ENCODE measurements at places on chromosomes 5 and 9.
A peak's percentile ranks its signal among the peaks of the same experiment; 100 is the strongest.

DNA sequence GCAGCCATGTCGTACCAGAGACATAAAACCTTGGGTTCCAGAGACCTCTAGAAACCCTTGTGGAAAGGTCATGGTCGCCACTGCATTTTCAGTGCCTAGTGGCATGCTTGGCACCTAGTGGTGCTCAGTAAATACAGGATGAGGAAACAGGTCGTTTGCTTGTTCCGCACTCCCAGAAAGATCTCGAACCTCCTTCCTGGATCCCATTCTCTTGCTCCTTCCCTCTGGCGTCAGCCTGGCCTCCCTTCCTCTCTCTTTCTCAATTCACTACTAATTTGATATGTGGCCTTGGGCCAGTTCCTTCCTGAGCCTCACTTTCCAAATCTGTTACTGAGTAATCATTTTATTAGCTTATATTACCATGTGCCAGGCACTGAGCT lies 4.4 kb downstream of the NDST1 start:
- no peak for DNase-seq

GRCh38 chr5:163997965-163998364 lies 492.5 kb downstream of the MAT2B start:
- DNase-seq, result no peak

DNA sequence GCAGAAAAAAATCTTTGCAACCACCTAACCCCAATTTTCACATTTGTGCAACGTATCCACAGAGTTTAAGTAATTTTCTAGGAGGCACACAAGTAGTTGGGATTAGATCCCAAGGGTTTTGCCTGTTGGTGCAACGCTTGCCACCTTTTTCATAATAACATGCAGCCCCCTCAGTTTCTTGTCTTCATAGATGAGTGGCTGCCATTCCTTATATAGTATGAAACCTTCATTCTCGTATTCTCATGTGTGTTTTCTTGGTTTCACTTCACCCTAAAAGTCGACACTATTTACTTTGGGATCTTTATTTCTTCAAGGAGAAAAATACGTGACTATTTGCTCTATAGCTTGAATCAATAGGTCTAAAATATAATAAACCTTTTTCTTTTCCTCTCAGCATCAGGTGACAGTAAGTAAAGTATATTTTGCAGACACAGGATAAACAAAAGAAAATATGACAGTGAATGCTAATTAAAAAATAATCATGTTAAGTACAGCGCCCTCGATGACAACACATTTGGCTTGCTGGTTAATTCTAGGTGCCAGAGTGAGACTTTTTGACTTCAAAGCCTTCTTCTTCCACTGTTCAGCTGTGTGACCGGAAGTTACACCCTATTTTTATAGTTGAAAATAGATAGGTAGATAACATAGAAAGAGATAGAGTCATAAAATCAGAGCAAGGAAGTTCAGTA lies 342.8 kb upstream of the CCNG1 start:
- no peak for DNase-seq

GRCh38 chr9:128208386-128208785 lies 5.2 kb downstream of the DNM1 start:
- DNase-seq, result no peak

- DNase-seq, result no peak
Measured at GRCh38 chr5:17261075-17261474, 43.6 kb downstream of the BASP1 start.

DNA sequence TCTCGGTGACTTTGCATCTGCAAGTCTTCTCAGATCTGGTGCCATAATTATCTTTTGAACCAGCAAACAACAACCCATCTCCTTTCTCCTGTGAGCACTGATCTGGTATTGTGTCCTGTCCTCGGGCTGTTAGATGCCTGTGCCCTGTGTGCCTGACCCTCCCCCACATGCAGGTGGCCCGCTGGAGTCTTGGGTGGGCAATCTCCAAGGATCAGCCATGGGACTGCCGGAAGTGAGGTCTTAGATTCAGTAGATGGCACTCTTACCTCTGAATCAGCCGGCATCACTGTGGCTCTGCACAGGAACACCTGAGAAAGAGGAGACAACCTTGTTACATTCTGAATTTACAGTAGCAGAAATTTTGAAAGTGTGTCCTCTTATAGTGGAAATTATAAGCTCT lies 172.4 kb downstream of the IRX2 start:
- DNase-seq, result no peak

- no peak for DNase-seq
Measured at GRCh38 chr5:96293966-96294883, 138.8 kb downstream of the PCSK1 start.

DNA sequence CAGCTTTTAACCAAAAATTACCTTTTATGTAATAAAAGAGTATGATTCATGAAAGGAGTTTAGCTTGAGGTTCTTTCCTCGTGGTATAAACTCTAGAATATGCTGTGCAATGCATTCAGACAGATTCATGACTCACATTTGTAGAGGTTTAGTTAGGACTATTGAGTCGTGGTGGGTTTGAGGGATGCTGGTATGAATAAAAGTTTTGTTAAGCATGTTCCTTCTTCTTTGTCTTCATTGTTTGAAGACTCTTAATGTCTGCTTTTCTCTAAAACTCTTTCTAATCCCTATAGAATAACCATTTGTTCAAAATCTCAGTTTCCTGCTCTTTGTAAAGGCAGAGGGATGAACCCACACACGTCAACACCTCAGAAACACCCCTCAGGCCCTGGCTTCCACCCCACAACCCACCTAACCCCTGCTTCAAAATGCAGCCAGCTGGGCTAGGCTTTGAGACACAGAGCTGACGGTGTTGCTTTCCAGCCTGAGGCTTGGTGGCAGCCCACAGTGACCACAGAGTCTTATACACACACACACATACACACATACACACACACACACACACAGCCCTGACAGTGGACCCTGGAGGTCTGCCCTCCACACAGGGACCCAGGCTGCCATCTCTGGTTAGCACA lies 69.0 kb upstream of the IRX1 start:
- DNase-seq, result no peak

- no peak for DNase-seq
Measured at GRCh38 chr9:17519761-17520160, 59.1 kb upstream of the SH3GL2 start.

DNA sequence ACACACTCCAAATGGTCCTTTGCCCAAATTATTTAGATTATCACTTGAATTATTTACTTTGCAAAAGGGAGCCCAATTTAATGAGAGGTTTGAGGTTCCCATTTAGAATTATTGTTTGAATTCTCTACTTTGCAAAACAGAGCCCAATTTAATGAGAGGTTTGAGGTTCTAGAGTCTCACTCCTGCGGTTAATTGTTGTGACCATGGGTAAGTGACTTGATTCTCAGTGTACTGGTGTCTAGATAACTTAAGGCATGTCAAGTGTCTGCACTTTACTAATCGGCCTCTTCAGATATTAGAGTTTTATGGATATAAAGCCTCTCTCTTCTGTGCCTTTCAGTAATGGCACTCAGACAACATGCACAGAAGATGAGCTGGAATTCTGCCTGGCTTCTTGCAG lies 67.5 kb downstream of the YIPF5 start:
- DNase-seq, result no peak

GRCh38 chr5:125316391-125316790 lies 570.0 kb upstream of the ZNF608 start:
- DNase-seq, result no peak

- DNase-seq, result no peak
Measured at GRCh38 chr9:5178126-5178805, 7.2 kb downstream of the INSL6 start.

GRCh38 chr9:20044686-20045085 lies 255.8 kb upstream of the SLC24A2 start:
- peak; percentile 55 for DNase-seq

DNA sequence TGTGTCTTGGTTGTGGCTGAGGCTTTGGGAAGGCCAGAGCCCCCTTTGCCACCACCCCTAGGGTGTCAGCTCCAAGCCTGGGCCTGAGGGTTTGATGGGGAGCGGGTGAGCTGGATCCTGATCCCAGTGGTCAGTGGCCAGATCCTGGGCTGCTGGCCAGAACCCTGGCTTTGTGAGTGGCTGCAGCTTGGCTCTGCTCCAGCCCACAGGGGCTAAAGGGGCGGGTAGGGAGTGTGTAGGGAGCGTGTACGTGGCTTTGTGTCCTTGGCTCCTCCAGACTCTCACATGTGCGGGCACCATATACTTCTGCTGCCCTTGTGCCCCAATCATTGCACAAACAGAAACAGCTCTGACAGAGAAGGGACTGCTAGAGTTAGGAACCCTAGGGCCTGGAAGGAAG lies 1.2 kb upstream of the IL11RA start:
- DNase-seq, result no peak

- DNase-seq, result peak; percentile 70
Measured at GRCh38 chr9:112777914-112778313, 27.4 kb downstream of the SNX30 start.

DNA sequence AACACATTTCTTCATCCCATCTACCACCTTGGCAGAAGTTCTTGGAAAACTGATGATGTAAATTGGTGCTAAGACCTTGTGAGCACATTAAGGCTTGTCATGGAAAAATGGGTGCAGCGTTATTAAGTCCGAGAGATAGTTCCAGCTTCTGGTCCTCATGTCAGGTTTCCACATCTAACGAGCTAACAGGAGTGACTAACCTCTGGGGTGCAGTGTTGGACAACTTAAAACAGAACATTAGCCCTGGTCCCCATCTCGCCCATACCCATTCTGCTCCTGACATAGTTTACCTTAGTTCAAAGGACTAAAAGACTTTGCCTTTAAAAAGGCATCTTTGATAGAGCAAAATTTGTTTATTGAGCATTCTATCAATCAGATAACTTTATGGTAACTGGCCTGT lies 128.0 kb downstream of the SLC1A3 start:
- DNase-seq, result no peak

DNA sequence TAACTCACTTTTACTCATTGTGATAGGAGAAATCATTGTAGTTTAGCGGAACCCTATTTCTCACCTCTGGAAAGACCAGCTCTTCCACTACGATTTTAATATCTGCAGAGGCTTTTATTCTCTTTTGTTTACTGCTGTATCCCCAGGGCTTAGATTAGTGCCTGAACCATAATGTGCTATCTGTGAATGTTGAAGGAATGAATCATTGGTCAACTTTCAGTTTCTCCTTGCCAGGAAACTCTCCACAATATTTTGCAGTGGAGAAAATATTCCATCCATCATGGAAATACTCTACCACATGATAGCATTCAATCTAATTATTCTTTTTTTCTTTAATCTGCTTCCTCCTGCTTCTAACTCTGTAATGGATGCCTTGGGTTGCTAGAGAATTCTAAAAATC lies 263.5 kb upstream of the PTPRD start:
- DNase-seq, result no peak

GRCh38 chr5:7876867-7877266 lies 7.9 kb downstream of the MTRR start:
- peak; percentile 47 for DNase-seq

DNA sequence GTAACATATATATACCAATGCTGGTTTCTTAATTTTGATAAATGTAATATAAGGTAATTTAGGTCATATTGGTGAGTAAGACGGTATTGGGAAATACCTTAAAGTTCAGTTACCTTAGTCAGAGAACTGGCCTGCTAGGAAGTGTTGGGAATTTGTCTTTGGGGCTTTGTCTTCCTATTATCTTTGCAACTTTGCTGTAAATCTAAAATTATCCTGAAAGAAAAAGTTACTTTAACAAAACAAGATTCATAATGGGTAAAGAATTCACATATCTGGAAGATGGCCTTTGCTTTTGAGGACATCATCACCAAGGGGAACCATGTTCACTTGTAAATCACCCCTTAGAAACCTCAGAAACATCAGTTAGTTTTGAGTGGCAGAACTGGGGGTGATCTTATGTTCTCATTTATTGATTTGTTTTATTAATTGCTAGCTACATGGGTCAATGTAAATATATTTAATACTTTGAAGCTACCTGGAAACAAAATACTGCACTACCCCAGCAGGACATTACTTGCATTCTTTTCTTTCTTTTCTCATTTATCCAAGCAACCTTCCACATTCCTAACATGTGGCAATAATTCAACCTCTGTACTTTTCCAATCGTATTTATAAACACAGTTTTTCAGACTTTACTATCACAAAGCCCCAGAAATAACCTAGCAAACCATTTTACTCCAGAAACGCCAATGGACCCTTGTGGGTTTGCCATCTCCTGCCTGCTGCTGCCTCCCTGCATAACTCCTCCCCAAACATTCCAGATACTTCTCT lies 41.4 kb downstream of the GLIS3 start:
- peak; percentile 27 for DNase-seq

DNA sequence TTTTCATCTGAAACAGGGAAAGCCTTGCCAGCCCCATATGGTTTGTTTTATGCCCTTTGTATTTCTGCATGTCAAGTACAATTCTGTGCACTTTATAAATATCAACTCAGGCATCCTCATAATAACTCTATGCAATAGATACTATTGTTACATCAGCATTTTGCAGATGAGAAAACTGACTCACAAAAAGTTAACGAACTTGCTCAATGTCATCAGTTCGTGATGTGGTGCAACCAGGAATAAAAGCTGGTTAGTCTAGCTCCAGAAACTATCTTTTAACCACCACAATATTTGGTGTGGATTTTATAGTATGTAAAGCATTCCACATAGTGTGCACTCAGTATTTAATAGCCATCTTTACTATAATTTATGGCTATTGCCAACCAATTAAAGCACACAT lies 134.9 kb downstream of the MRPS30 start:
- DNase-seq, result no peak

DNA sequence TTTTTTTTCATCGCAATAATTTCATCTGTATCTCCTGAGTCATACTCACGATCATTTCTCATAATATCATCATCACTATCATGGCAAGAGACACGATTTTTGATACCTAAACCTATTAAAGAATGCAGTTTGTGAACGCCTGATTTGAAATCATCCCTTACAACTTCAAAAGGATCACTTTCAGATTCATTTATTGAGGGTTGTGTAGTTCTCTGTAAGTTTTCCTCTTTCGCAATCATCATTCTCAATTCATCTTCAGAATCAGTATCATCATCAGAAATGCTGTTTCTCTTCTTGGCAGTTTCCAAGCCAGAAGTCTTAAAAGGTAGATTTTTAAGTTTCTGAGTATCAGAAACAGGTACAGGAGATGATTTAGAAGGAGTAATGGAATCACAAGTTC lies 9.7 kb downstream of the NOL8 start:
- DNase-seq, result no peak

- no peak for DNase-seq
Measured at GRCh38 chr5:172815631-172816030, 18.4 kb upstream of the ERGIC1 start.

DNA sequence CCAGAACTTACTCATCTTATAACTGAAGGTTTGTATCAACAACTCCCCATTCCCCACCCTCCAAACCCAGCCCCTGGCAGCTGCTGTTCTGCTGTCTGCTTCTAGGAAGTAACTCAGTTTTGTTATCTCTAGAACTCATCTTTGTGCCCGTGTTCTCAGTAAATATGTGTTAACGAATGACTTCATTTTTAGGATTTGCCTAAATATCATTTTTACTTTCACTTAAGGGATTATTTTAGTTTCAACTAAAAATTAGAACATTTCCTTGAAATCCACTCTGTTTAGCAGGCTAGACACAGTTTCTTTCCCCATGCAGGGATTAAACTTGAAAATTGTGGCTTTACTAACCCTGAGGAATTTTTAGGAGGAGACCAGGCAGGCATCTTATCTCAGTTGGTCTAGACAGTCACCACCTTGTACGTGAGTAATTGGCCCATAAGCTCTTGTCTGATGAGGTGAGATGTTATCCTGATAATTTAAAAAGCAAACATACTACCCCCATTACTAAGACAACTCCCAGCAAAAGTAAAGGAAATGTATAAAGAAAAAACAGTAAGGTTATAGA lies 68.2 kb upstream of the TNFAIP8 start:
- DNase-seq, result peak; percentile 90

Measured in kidney glomerular epithelial cell (primary cell).